ENCODE measurements at places on chromosomes 1 and 21.

GRCh38 chr1:80566867-80567266 is 1233.9 kb upstream of the ADGRL2 start:
- DNase-seq: no peak

GRCh38 chr21:45497846-45498645 is 44.2 kb downstream of the SLC19A1 start:
- DNase-seq: no peak

DNA sequence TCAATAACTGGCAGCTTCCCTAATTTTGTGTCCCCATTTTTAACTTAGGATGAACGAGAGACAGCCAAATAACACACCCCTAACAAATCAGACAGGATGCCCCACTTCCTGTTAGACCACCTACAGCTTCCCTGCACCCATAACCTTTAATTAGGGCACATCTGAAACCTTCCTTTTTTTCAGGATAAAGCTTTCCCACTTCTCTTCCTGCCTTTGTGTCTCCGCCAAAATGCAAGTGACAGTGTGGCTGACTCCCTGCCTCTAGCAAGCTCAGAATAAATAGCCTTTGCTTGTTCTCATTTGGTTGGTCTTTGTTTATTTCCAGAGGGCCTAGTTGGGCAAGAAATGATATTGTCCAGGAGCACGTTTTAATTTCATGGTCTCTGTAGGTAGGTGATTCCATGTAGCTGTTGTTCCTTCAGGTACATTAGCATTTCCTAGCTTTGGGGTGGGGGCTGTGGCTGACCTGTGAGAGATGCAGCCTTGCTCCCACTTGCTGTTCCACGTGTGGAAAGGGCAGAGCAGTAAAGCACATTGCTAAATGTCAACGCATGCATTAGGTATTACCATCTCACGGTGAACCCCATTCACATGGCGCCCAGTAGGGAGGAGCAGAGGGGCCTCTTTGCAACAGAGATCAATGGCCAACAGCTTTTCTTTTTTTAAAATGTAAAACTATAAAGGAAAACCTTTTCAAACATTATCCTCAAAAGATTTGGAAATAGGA is 154.9 kb downstream of the ST6GALNAC3 start:
- DNase-seq: no peak

GRCh38 chr1:54290506-54291184 is 90.7 kb downstream of the MRPL37 start:
- peak; percentile 69 for DNase-seq

GRCh38 chr1:68384321-68384813 is 65.4 kb downstream of the RPE65 start:
- peak; percentile 32 for DNase-seq

- DNase-seq: no peak
Measured at GRCh38 chr1:156413391-156414246, 44.6 kb downstream of the RHBG start.

DNA sequence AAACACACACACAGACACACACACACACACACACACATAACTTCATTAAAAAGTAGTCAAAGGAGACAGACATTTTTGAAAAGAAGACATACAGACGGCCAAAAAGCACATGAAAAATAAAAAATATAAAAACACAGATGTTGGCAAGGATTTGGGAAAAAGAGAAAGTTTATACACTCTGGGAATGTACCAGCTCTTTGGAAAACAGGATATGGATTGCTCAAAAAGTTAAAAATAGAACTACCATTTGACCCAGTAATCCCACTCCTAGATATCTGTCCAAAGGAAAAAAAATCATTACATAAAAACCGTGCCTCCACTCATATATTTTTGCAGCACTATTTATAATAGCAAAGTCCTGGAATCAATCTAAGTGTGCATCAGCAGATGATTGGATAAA is 128.4 kb upstream of the C21orf91 start:
- DNase-seq: no peak

- DNase-seq: peak; percentile 73
Measured at GRCh38 chr1:17121881-17122280, 2.6 kb upstream of the PADI2 start.

DNA sequence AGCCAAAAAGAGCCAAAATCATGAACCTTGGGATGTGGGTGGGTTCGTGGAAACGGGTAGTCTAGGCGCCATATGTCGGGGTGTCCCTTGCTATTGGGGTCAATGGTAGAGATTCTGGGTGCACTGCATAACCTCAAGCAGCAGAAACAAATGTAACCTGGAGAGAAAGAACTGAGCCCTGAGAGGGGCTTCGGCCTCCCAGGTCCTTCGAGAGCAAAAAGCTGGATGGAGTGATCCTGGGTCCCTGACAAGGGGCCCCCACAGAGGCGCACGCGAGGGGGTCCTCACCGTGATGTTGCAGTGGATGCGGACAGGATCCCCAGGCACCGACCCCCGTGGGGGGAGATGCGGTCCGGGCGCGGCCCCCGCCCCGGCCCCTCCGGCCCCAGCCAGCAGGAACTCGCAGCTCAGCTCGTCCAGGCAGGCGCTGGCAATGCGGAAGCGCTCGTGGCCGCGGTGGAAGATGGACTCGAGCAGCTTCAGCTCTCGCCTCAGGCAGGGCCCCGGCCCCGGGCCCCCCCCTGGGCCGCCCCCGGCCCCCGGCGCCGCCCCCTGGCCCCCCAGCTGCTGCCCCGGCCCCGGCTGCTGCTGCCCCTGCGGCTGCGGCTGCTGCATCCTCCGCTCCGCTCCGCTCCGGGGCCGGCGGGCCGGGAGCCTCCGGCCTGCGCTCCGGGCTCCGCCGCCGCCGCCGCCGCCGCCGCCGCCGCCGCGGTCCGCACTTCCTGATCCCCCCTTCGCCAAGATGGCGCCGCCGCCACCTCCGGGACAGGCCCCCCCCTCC is at the start of gene UBE2Q1:
Gene UBE2Q1, minus strand, starts transcription at position 724 of the 781 bp plus-strand sequence. Its CDS starts 109 bp downstream, at position 615.
- peak; percentile 48 for DNase-seq

DNA sequence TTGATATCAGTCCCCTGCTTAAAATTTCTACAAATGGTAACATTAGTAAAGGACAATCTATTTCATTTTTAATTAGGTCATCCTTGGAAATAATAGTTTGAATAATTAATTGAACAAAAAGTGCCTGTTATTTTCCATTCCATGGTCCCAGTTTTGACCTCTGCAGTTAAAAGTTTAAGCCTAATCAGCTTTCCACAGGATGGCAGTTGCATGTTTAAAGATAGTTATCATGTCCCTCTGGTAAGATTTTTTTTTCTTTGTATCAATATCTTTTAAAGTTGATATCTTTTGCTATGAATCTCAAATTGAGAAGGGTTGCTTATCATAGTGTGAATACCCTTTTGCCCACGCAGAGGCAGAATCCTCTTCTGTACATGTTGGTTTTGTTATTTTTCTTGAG is 90.4 kb downstream of the HS2ST1 start:
- no peak for DNase-seq

DNA sequence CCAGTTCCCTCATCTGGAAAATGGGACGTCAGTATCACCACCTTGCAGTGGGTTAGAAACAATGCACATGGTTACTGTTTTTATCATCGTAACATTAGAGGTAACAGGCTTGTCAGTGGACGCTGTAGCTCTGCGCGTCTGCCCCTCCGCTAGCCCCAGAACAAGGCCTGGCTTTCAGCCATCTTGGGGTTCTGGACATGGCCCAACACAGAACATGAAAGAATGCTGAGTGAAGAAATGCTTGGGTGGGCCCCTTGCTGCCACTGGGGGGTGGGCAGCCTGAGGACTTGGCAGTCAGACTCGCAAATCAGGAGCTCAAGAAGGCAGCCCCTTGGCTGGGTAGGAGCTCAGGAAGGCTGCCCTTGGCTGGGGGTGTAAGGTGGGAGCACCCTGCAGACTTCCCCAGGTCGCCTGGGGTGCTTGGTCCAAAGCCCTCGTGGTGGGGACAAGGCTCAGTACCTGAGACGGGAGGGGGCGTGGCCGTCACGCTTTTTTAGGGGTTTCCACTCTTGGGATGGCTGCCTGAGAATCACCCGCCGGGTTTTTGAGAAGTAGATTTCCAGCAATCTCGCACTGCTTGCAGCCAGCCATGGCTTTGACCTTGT is 51.7 kb downstream of the SLC37A1 start:
- no peak for DNase-seq

GRCh38 chr1:39036678-39037077 is 10.5 kb downstream of the NDUFS5 start:
- DNase-seq: no peak

DNA sequence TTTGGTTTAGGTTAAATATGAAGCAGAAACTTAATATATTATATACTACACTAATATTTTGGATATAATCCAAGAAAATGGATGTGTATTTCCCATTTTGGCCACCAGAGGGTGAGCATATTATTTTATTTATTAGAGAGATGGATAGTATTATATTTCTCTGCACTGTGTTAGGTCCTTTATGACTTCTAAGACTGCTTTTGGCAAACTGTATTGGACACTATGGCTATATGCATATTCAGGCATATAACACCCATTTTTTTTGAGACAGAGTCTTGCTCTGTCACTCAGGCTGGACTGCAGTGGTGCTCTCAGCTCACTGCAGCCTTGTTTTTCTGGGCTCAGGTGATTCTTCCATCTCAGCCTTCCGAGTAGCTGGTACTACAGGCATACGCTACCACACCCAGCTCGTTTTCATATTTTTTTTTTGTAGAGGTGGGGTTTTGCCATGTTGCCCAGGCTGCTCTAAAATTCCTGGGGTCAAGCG is 17.8 kb upstream of the PGM1 start:
- DNase-seq: peak; percentile 63

DNA sequence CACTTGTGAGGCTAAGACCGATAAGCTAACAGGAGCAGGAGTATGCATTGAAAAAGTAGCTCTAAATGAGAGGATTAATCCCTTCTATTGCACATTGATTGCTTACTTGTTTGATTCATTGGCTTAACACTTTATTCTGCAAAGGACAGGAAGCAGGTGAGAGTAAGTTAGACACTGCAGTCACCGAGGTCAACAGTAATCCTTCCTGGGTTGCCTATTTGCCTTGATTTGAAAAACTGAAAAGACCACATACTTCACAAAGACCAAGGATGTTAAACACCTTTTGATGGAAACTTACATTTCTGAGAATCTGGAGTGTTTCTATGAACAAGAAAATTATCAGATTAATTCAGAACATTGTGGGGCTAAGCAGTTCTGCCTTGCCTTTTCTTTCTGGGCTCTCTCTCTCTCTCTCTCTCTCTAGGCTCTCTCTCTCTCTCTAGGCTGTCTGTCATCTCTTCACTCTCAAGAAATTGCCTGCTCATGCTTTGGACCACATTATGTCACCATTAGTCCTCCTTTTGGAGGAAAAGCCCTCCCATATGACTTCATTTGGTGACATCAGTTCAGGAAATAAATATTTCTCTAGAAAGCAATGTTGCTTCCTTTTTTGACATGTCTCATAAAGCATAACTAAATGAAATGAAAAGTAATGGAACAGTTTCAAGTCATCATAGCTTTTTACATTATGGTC is 103.8 kb downstream of the TNFSF18 start:
- DNase-seq: no peak

DNA sequence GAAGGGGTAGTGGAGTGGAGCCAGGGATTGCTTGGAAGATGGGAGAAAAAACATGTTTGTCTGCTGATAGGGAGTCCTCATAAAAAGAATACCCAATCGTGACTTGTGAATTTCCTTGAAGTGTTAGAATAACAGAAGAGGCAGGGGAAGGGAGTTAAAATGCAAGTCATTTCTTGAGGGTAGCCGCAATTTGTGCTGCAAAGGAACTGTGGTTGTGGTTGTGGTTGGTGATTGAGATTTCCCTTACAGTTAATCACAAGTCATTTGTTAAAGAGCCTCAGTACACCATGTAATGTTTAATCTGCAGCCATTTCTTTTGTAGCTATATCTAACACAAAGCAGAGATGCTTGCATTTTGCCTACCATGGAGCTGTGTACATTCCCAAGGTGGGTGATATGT is 38.5 kb upstream of the EGLN1 start:
- no peak for DNase-seq

DNA sequence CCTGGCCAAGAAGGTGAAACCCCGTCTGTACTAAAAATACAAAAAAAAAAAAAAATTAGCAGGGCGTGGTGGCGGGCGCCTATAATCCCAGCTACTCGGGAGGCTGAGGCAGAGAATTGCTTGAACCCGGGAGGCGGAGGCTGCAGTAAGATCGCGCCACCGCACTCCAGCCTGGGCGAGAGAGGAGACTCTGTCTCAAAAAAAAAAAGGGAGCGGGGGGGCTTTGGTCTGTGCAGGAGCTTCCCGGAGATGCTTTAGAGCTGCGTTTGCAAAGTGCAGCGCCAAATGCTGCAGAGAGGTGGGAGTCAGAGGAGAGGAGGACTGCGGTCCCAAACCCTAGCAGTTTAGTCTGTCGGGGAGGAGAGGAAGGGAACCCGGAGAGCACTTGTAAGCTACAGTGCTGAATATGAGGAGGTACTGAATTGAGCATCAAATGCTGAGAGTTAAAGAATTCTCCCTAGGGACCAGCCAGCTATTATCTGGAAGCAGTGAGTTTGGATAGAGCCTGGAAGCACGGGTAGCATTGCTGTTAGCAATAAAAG is 569 bp downstream of the FALEC start:
- peak; percentile 43 for DNase-seq

GRCh38 chr1:114502080-114502479 is 8.9 kb downstream of the TRIM33 start:
- DNase-seq: no peak

DNA sequence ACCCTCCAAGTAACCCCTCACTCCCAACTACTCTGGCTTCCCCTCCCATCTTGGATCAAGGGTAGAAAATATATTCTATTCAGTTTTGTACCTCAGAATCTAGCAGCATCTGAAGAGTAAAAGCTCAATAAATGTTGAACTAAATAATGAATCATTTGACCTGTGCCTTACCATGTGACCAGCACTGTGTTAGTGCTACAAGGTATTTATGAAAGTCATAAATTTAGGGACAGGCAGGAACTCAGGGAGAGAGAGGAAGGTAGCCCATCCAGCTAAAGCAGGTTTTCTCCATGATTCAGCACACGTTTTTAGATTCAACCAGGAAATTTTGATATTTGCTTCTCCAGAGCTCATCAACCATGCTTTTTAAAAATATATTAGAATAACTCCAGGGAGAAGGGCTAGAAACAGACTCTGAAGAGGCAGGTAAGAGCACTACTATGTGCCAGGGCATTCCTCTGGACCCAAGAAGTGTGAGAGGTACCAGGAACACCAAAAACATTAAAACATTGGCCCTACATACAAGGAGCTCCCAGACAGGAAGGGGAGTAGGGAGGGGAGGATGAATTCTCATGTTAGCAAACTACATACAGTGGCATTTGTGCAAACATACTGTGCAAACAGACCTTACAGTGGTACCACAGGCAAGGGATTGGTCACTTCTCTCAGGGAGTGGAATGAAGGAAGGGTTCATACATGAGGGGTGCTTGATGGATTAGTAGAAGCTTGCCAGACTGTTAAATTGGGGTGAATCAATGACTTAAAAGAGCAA is 64.3 kb downstream of the FYB2 start:
- DNase-seq: no peak

- DNase-seq: no peak
Measured at GRCh38 chr1:96372881-96373280, 348.7 kb upstream of the PTBP2 start.

- peak; percentile 54 for DNase-seq
Measured at GRCh38 chr1:101474039-101474665, 237.3 kb downstream of the S1PR1 start.

- no peak for DNase-seq
Measured at GRCh38 chr1:186838380-186839040, 9.8 kb downstream of the PLA2G4A start.

All from tongue (tissue), 3 donors.